Lower leg skin (tissue), 4 donors: ENCODE measurements at places on chromosomes 12 and 14. TPM values are rescaled to one million over a fixed set of nuclear protein-coding genes. Genes with fewer than 3 reads are reported as not detected.

Gene MSI1
- not detected for total RNA-seq

Gene HOXC12
- 6.8 TPM for total RNA-seq

- DNase-seq = no peak
These were observed 13.1 kb upstream of the CHD4 start for GRCh38 chr12:6620137-6620884.

- DNase-seq = no peak
These were observed 301.6 kb downstream of the CACNA1C start for GRCh38 chr12:2354151-2354991.

GRCh38 chr14:77286576-77286975 is 15.6 kb upstream of the NGB start:
- DNase-seq = no peak

- DNase-seq = no peak
These were observed 25.0 kb upstream of the GTF2A1 start for GRCh38 chr14:81245771-81246170.
